Activated CD4-positive, alpha-beta T cell treated with anti-CD3 and anti-CD28 coated beads for 4 hours (primary cell): ENCODE measurements at places on chromosomes 12 and 14.

- no peak for DNase-seq
Observed at GRCh38 chr12:27426743-27427487, 19.6 kb upstream of the SMCO2 start.

DNA sequence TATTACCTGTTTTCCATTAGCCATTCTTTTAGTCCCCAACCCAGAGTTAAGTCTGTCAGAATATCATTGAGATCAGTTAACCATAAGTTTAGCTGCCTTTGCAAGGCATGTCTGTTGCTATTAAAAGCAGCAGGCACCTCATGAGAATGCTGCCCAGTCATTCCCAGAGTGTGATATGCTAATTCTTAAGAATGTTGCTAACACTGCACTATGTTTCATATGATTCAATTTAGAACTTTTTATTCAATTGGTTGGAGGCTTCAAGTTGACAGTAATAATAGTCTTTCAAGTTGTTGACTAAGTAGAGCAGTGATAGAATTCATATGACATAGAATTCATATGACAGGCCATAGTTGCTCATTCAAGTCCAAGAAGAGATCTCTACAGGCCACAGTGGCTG, 292.3 kb downstream of the FUT8 start:
- DNase-seq, result no peak

- no peak for DNase-seq
Observed at GRCh38 chr12:4177262-4177661, 96.3 kb upstream of the CCND2 start.

DNA sequence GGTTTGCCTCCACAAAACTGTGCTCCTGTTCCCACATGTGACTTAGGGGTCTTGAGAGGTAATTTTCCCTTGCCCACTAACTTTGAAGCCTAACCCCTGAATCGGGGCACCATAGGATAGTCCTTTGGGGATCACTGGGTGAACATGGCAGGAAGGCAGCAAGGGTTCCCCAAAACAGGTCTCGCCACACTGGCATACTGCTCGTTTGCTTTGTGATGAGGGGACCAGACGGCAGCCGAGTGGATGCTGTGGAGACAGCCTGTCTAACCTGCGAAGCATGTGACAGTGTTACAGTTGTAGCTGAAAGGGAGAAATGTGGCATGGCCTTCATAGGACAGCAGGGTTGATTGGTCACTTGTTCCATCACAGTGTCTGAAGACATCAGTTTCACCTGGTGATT, 42.4 kb downstream of the UBE3B start:
- DNase-seq, result no peak

DNA sequence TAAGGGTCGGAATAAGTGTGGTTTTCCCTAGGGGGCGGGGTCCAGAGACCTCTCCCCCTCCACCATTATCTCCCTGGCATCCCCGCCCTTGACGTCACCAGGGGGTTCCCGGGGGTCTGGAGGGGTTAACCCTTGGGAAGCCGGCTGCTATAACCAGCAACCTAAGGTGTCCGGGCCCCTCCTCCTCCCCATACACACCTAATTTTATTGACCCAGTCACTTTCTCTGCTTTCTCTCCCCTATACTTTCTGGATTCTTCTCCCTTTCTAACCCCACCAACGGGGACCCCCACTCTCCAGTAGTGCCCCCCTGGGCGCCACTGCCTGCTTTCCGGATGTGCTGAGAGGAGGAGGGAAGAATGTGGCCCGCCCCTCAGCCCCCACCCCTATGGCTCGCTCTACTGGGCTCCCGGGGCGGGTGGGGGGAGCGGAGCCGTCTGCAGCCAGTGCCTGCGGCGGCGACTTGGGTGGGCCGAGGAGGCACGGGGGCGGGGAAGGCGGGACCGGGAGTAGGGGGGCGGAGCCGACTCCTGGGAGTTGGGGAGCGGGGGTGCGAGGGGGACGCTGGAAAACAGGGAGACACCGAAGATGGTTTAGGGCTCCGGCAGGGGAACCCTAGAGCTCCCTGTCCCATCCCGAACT, 1.8 kb downstream of the GLI1 start:
- DNase-seq, result no peak
